Esophagus squamous epithelium (tissue), 5 donors: ENCODE measurements at places on chromosomes 5 and 9.

GRCh38 chr5:78637468-78637867, 11.1 kb downstream of the LHFPL2 start:
- DNase-seq, result no peak

GRCh38 chr5:139755892-139756671, 39.5 kb upstream of the PSD2 start:
- DNase-seq, result no peak

DNA sequence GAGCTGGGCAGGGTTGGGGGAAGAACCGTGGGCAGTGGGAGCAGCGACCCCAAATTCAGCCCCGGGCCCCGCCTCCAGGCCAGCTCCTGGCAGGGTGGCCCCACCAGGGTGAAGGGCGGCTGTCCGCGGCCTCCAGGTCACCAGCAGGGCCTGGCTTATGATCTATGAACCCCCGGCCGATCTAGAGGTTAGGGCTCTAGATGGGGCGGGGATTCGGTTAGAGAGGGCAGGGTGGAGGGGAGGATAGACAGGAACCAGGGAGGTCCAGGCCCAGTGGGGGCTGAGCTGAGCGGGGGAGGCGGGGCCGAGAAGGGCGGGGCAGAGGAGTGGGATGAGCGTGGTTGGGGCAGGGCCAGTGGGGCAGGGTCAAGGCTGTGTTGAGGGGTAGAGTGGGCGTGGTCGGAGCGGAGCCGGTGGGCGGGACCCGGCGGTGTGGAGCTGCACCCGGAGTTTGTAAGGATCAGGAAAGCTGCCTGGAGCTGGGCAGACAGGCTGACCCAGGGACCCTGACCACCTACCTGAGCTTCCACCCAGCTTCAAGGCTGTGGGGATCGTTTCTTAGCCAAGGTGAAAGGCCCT, 29.3 kb upstream of the OBP2B start:
- DNase-seq, result no peak

DNA sequence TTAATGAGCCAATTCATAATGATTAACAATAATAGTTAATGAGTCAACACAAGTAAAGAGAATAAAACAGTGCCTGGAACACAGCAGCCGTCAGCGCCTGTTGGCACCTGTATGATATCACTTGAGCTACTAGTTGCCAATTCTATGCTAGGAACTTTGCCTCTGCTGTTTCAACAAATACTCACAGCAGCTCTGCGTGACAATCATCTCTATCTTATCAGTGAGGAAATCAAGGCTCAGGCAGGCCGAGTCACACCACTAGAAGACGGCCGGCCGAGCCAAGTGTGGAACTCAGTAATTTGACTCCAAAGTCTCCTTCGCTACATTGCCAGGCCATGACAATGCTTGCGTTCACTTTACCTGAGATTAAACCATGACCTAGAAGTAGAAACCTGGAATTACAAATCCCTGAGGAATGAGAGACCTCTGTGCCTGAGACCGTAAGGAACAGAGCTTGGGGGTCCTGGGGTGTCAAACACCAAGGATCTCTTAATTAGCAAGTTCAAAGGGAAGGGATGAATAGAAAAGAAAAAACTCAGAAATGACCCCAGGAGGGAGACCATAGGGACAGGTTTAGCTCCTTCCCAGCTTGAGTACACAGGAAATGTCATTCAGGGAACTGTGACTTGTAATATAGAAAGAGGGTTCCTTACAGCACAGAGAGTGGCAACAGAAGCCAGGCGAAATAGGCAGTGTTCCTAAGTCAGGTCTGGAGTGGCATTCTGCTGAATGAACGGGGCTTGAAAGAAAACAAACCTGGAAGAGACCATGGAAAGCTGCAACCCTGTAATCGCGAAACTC, 109.1 kb downstream of the SUSD1 start:
- DNase-seq, result no peak

GRCh38 chr5:33978306-33978705, 6.2 kb downstream of the SLC45A2 start:
- no peak for DNase-seq

- no peak for DNase-seq
Measured at GRCh38 chr5:151476016-151476415, 28.6 kb downstream of the SLC36A1 start.

GRCh38 chr5:2642684-2643345, 108.7 kb downstream of the IRX2 start:
- DNase-seq, result no peak

DNA sequence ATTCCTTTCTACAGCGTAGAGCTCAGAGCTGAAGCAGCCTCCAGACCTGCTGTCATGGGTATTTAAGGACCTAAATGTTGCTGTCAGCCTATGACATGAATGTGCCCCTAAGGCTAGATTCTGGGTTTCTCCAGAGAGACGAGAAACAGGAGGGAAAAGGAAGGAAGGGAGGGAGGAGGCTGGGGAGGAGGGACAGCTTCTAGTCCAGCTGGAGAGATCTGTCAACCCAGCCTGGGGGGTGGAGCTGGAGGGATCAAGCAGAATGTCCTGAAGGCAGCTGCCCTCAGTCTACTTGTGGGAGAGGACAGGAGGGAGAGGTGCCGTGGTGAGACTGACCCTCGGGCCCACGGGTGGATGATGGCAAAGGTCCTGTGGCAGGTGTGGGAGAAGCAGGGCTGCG, 1.1 kb upstream of the DBH start:
- DNase-seq, result no peak

GRCh38 chr9:130609163-130609562, 29.8 kb downstream of the FUBP3 start:
- no peak for DNase-seq

DNA sequence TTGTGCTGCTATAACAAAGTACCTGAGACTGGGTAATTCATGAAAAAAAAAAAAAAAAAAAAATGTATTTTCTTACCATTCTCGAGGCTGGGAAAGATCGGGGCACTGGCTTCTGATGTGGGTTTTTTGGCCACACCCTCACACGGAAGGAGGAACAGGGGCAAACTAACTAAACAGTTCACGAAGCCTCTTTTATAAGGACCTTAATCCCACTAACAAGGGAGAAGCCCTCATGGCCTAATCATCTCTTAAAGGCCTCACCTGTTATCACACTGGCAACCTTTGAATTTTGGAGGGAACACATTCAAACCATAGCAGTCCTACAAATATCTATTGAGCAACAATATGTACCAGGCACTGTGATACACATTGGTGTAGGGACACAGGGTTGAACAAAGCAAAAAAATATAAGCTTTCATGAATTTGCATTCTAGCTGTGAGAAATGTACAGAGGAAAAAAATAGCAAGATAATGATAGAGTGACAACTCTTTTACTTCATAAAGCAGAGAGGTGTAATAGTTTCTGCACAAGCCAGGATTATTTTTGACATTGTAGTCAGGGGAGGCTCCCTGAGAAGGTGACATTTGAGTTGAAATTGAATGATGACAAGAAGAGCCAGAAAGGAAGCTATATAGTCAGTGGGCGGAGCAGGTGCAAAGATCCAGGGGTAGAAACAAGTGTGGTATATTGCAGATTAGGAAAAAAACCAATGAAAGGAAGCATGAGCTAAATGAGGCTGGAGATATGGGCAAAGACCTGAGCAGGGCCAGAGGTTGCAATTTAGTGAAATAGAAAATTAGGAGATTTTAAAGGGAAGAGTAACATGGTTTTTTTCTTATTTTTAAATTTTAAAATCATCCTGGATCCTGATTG, 68.1 kb upstream of the GRAMD2B start:
- DNase-seq, result no peak

DNA sequence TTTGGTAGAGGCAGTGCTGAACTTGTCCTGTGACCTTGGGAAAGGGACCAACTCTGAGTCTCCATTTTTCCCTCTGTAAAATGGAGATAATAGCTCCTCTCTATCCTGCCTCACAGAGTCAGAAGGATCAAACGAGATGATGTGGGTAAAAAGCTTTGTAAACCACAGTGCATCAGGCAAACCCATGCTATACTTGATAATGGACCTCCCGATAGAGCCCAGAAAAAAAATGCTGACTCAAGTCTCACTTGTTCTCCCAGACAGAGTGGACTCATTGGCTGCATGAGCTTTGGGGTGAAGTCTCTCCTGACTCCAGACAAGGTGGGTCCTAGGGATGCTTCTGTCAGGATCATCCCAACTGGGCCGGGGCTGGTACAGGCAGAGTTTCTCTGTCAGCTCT, 32.0 kb downstream of the RGS3 start:
- DNase-seq, result no peak

DNA sequence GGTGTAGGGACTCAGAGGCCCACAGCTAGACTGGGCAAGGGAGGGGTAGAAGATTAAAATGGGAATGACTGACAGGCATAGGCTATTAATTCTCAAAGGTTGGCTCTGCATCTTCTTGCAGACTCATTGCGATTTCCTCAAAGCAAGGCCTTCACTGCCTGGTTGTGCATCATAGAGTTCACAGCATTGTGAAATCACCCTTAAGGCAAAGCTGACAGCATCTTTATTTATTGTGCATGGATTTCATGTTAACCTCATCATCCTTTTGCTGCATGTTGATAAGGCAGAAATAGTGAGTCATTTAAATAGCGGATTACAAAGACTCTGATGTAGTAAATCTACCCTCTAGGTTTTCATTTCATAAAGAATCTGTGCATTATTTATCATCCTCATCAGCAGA, 13.6 kb upstream of the PALM2AKAP2 start:
- DNase-seq, result no peak

- DNase-seq, result no peak
Measured at GRCh38 chr5:84494453-84494852, 109.8 kb upstream of the EDIL3 start.

DNA sequence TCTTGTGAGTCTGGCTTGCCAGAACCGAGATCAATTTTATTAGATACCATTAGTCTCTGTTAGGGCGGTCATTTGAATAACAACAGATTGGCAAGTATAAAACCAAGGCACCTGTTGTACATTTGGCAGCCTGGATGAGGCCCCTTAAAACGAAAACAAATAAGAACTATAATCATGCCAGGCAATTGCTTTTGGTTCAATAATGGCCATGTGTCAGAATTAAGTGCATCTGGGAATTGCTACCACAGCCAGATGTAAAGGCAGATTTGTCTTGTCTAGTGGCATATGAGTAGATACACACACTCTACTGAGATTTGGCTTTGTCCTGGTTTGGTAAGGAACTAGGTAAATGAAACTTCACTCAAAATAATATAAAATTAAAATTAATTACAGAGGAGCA, 1046.2 kb upstream of the DMAC1 start:
- no peak for DNase-seq

DNA sequence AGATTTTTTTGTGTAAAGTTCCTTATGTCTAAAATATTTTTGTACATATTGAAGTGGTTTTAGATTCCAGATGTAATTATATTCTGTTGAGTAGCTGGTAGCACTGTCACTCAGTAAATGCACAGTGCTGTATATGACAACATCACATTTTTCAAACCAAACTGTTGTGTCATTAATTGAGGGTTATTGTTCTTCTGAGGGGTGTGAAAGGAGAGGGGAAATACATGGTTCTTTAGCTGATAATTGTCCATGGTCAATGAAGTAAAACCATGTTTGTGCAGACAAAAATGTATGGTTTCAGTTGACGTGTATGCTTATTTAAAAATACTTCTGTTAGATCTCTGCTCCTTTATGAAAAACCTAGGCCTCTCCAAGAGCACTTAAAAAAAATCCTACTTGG, 3.3 kb downstream of the ZNF462 start:
- no peak for DNase-seq

GRCh38 chr9:69131682-69132081, 42.4 kb upstream of the TJP2 start:
- no peak for DNase-seq

GRCh38 chr5:93018461-93018860, 562.6 kb downstream of the NR2F1-AS1 start:
- no peak for DNase-seq

- DNase-seq, result peak; percentile 85
Measured at GRCh38 chr5:90529194-90529938, at the start of gene LYSMD3. Gene LYSMD3 (minus strand): TSS chr5:90529584. CDS start chr5:90525289, 4,295 bp downstream.

DNA sequence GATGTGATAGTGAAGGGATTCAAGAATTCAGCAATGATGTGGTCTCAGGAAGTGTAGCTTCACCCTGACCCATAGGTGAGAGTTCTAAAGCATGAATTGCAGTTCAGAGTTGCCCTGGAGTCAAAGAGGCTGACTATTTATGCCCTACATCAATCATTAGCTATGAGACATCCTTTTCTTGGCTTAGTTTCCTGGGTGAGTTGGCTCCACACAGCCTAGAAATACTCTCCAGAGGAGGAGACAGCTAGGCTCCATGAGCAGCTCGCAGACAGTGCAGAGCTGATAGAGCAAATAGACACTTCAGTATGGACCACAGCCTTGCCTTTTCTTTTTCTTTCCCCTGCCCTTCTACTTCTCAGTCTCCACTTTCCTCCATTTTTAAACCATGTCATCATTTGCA, 1651.8 kb downstream of the MAT2B start:
- DNase-seq, result no peak

GRCh38 chr5:83440826-83441225, 30.7 kb upstream of the VCAN start:
- DNase-seq, result no peak

GRCh38 chr9:6978591-6978990, 220.8 kb downstream of the KDM4C start:
- no peak for DNase-seq

- no peak for DNase-seq
Measured at GRCh38 chr9:6354072-6354686, 26.0 kb downstream of the TPD52L3 start.

GRCh38 chr9:136485049-136486045, 2.5 kb upstream of the SEC16A start:
- DNase-seq, result peak; percentile 34

DNA sequence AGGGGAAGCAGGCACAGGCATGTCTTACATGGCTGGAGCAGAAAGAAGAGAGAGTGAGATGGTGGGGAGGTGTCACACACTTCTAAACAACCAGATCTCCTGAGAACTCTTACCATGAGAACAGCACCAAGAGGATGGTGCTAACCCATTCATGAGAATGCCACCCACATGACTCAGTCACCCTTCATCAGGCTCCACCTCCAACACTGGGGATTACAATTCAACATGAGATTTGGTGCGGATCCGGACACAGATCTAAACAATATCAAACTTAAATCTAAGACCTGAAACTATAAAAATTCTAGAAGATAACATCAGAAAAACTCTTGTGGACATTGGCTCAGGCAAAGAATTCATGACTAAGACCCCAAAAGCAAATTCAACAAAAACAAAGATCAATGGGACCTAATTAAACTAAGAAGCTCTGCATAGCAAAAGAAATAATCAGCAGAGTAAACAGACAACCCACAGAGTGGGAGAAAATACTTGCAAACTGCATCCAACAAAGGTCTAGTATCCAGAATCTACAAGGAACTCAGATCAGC, 65.4 kb downstream of the SPATA31C2 start:
- DNase-seq, result no peak
